CD4-positive, alpha-beta T cell (primary cell): ENCODE measurements at places on chromosomes 13 and 19.

DNA sequence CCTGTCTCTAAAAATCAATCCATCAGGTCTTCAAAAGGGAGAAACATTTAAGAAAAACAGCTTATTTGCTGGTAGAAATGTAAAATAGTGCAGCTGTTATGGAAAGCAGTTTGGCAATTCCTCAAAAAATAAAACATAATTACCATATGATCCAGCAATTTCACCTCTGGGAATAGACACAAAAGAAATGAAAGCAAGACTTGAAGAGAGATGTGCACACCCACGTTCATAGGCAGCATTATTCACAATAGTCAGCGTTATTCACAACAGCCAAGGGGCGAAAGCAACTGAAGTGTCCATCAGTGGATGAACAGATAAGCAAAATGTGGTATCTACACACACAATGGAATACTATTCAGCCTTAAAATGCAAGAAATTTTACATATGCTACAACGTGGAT lies 45.1 kb upstream of the DOCK9 start:
- H3K4me3 ChIP-seq, result no peak overlapping the region
- H3K36me3 ChIP-seq, result no peaks in the 10 kb centered on the region

- DNase-seq, result no peak
- no peak overlapping the region for H3K27ac ChIP-seq
- H3K4me1 ChIP-seq, result no peaks in the 10 kb centered on the region
- no peak overlapping the region for H3K4me3 ChIP-seq
Observed at GRCh38 chr13:78409172-78409571, 194.2 kb downstream of the POU4F1 start.

GRCh38 chr19:16640951-16641350 lies 12.9 kb upstream of the MED26 start:
- H3K4me1 ChIP-seq, result peaks cover 2% of the 10 kb centered on the region
- H3K36me3 ChIP-seq, result peaks cover 77% of the 10 kb centered on the region
- DNase-seq, result no peak
- no peak overlapping the region for H3K4me3 ChIP-seq

DNA sequence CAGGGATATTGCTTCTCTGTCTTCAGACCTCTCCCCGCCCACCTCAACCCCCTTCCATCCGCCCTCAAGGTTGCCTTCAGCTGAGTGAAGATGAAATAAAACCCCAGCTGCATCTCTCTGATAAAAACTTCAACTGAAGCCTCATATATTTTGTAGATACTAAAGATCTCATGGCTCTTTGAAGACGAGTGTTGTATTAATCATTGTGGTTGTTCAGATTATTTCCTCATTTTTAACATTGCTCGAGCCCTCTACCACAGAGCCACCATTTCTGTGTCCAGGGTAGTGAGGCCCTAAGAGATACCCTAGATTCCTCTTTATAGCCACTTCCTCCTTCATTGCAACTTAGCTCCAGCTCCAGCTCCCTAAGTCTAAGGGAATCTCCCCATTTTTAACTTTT lies 312.8 kb upstream of the ZNF507 start:
- no peaks in the 10 kb centered on the region for H3K36me3 ChIP-seq
- H3K27me3 ChIP-seq, result no peaks in the 10 kb centered on the region
- H3K4me1 ChIP-seq, result no peaks in the 10 kb centered on the region
- DNase-seq, result no peak

DNA sequence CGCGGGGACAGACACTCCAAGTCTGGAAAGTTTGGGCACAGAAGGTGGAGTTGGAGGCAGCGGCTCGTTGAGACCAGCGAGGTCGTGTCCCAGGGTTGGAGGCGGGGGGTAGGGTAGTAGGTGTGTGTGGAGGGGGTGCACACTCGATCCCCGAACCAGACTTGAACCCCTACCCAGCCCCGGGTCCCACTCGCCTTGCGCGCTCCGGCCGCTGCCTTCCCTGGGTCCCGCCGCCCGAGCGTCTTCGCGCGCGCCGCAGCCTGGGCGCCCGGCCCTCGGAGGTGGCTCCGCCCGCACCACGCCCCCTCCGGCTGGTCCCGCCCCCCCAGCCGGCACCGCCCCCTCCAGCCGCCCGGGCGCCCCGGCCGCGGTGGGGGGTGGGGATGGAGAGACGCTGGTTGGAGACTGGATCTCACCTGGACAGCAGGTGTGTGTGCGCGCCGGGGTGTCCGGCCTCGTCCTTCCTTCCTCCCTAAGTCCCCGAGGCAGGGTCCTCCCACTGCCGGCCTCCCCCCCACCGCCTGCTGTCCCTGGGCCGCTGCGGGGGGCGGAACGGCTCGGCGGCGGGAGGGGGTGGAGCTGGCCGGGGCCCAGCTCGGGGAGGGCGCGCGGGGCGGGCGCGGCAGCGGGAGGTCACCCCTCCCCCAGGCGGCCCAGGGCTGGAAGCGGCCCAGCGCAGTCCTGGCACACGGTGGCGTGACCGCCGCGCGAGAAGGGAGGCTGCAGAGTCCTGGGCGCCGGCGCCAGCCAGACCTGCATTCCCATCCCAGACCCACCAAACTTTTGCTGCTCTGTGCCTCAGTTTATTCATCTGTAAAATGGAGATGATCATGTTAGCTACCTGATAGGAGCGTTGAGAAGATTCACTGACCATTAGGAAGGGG lies at the start of gene KANK2:
TSS of gene KANK2 (minus strand) at position 255 of the 884 bp plus-strand sequence. CDS start 3,034 bp downstream, outside the sequence.
- H3K4me1 ChIP-seq, result peaks cover 22% of the 10 kb centered on the region
- H3K36me3 ChIP-seq, result no peaks in the 10 kb centered on the region
- H3K4me3 ChIP-seq, result peak within 1 kb of the TSS; percentile 48
- DNase-seq, result peak; percentile 34
- H3K27ac ChIP-seq, result no peak within 1 kb of the TSS

- H3K4me3 ChIP-seq, result no peak overlapping the region
- no peaks in the 10 kb centered on the region for H3K36me3 ChIP-seq
- peaks cover 10% of the 10 kb centered on the region for H3K4me1 ChIP-seq
- DNase-seq, result no peak
- peaks cover 26% of the 10 kb centered on the region for H3K27me3 ChIP-seq
Observed at GRCh38 chr13:20165417-20166257, 4.8 kb upstream of the GJA3 start.

DNA sequence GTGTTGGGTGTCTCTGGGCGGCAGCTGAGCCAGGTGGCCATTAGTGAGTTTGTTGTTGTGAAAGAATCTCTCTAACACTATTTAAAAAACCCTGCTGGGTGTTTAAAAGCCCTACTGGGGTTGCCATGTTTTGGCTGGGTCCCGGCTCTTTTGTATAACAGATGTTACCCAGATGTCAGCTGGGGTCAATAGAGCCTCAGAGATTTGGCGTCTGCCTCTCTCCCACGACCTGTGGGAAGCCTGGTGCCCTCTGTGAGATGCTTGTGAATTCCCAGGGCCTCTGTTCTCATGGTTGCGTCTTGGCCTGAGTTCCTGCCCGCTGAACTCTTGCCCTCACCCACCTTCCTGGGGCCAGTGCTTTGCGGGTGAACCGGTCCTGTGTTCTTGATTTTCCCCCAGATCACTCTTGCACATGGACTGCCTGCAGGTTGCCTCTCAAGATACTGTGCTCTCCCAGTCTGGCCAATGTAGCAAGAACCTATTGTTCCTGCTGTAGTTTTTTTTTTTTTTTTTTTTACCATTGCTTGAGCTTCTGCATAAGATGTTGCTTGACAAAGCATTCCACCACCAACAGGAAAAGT lies 9.5 kb downstream of the NFILZ start:
- H3K4me3 ChIP-seq, result no peak overlapping the region
- DNase-seq, result no peak
- H3K36me3 ChIP-seq, result no peaks in the 10 kb centered on the region
- peaks cover 7% of the 10 kb centered on the region for H3K27me3 ChIP-seq
- H3K4me1 ChIP-seq, result peaks cover 11% of the 10 kb centered on the region

- no peak overlapping the region for H3K4me3 ChIP-seq
- H3K27ac ChIP-seq, result no peak overlapping the region
- no peaks in the 10 kb centered on the region for H3K36me3 ChIP-seq
- H3K27me3 ChIP-seq, result no peaks in the 10 kb centered on the region
- DNase-seq, result no peak
- no peaks in the 10 kb centered on the region for H3K4me1 ChIP-seq
Observed at GRCh38 chr13:35744566-35745178, 268.2 kb upstream of the MAB21L1 start.

- H3K27me3 ChIP-seq, result no peaks in the 10 kb centered on the region
- peaks cover 40% of the 10 kb centered on the region for H3K36me3 ChIP-seq
- no peak for DNase-seq
- no peak overlapping the region for H3K27ac ChIP-seq
- H3K4me3 ChIP-seq, result no peak overlapping the region
Observed at GRCh38 chr13:98549006-98549727, 27.7 kb downstream of the STK24 start.

DNA sequence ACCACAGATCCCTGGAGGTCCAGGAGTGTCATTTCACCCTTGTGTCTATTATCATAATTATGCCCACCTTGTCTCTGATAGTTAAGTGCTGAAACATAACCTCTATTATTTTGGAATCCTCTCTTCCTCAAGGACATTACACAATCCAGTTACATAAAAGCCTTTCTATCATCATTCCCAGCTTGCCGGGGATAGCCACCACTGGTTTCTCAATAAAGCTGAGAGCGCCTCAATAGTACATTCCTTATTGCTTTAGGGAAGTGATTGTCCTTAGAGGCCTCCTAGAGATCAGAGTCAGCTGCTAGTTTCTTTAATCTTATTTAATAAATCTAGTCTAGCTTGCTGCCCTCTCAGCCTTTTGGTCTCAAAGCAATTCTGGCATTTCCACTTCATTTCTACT lies 490.0 kb upstream of the ATXN8OS start:
- no peak overlapping the region for H3K27ac ChIP-seq
- no peaks in the 10 kb centered on the region for H3K27me3 ChIP-seq
- no peaks in the 10 kb centered on the region for H3K4me1 ChIP-seq
- DNase-seq, result no peak

DNA sequence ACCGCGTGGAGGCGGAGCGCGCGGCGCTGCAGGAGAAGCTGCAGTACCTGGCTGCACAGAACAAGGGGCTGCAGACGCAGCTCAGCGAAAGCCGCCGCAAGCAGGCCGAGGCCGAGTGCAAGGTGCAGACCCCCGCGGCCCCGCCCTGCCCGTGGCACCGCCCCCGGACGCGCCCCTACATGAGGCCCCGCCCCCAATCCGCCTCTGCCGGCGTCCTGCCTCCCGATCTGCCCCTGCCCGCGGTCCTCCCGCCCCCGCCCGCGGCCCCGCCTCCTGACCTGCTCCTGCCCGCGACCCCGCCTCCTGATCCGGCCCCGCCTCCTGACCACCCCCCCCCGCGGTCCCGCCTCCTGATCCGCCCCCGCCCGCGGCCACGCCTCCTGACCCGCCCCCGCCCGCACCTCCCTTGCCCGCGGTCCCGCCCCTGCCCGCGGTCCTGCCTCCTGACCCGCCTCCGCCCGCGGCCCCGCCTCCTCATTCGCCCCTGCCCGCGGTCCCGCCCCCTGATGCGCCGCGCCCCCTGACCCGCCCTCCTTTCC lies 11.7 kb downstream of the PRR36 start:
- peak overlapping the region; percentile 50 for H3K4me3 ChIP-seq
- H3K27me3 ChIP-seq, result peaks cover 30% of the 10 kb centered on the region
- H3K4me1 ChIP-seq, result peaks cover 44% of the 10 kb centered on the region
- H3K27ac ChIP-seq, result no peak overlapping the region
- no peaks in the 10 kb centered on the region for H3K36me3 ChIP-seq

GRCh38 chr13:107713314-107713713 lies 502.0 kb downstream of the LIG4 start:
- H3K27ac ChIP-seq, result no peak overlapping the region
- no peaks in the 10 kb centered on the region for H3K36me3 ChIP-seq
- H3K4me1 ChIP-seq, result no peaks in the 10 kb centered on the region
- H3K27me3 ChIP-seq, result no peaks in the 10 kb centered on the region
- no peak overlapping the region for H3K4me3 ChIP-seq

DNA sequence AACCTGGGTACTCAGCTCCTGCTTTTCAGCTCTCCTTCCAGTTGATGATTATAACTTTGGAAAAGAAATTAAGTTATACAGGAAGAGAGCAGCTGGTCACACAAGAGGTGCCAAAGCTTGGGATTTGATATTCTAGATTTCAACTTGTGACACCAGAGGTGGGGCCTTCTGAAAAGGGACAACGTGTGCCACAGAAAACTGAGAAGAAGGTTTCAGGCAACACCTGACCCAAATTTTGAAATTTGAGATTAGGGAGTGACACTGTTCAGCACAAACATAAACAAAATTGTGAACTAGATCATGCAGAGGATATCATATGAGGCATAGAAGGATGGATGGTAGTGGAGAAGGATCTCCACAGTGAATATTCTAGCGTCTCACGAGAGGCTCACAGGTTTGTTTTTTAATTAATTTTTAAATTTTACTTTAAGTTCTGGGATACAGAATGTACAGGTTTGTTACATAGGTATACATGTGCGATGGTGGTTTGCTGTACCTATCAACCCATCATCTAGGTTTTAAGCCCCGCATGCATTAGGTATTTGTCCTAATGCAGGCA lies 379.7 kb downstream of the ENOX1 start:
- H3K4me1 ChIP-seq, result no peaks in the 10 kb centered on the region
- H3K4me3 ChIP-seq, result no peak overlapping the region
- H3K27ac ChIP-seq, result no peak overlapping the region
- H3K36me3 ChIP-seq, result no peaks in the 10 kb centered on the region
- H3K27me3 ChIP-seq, result peaks cover 5% of the 10 kb centered on the region

DNA sequence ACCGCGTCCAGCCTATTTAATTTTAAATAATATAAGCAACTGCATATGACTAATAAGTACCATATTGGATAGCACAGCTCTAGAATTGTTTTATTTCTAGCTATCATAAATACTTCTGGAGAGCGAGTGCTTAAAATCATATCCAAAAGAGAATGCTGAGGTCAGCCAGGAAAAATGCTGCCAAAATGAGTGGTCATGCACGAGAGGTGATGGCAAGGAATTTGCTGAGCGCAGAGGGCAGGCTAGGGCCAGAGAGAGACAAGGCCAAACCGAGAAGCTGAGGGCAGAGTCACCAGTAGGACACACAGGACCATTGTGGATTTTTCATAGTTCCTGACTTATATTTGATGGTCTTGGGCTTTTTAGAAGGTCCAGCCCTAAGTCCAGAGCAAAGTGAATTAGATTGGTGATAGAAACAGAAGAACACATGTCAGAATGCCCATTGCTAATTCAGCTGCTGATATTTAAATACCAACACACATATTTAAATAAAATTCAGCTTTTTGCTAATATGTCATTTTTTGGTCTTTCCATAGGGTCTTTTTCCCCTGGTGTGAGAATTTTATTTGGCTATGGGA lies 33.6 kb upstream of the UBL3 start:
- H3K27ac ChIP-seq, result no peak overlapping the region
- no peaks in the 10 kb centered on the region for H3K36me3 ChIP-seq
- no peak for DNase-seq
- H3K27me3 ChIP-seq, result no peaks in the 10 kb centered on the region
- H3K4me1 ChIP-seq, result no peaks in the 10 kb centered on the region
- H3K4me3 ChIP-seq, result no peak overlapping the region

DNA sequence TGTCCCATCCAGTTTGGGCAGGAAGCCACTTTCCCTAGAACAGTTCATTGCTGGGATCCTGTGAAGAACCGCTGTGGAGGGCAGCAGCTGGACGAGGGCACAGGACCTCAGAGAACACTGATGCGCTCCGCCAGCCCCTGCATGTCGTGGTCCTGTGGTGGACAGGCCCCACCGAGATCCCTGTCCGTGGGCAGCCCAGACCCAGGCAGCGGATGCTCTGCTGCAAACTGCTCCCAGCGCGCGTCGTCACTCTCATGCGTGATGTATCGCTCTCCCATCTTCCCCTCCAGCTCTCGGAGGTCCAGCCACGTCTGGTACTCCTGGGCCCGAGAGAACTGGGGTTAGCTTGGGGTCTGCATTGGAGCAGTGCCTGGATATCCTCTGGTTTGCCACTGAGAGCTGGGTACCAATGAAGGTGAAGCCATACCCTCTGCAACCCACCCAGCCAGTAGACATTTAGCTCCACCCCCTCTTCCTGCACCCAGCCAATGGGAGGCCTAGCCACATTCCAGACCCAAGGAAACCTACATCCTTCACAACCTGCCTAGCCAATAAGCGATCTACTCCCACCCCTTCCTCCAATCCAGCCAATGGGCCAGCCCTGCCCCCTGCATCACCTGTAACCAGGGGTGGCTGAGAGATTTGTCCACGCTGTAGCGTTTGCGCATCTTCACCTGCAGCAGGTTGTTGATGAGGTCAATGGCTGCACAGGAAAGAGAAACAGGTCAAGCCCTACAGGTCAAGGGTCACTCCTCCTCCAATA lies 13.6 kb upstream of the DACT3 start:
- DNase-seq, result no peak
- H3K4me3 ChIP-seq, result no peak overlapping the region
